Activated T-helper 1 cell treated with anti-CD3 and anti-CD28 coated beads, Interleukin-2, amount 50 U/mL, for 16 hours (primary cell): ENCODE measurements at places on chromosomes 2 and 18.

GRCh38 chr18:42743373-42744138 lies 371.9 kb downstream of the RIT2 start:
- DNase-seq, result no peak

- DNase-seq, result no peak
Measured at GRCh38 chr2:55718165-55719008, 24.7 kb upstream of the PNPT1 start.

DNA sequence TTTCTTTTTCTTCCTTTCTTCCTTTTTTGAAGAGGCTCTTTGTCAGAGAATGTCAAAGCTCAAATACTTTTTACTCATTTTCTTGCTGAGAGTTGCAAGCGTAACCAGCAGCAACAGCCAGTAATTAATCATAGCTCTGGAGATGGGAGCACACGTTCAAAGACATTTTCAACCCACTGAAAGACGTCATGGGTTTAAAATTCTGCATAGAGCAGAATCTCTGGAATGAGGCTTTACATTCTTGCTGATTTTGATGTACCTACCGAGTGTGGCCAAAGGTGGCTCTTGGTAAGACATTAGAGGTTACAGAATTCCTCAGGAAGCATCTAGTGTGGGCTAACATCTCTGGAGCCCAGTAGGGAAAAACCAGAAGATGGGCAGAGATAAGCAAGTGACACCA lies 292.5 kb downstream of the MTX2 start:
- DNase-seq, result no peak

DNA sequence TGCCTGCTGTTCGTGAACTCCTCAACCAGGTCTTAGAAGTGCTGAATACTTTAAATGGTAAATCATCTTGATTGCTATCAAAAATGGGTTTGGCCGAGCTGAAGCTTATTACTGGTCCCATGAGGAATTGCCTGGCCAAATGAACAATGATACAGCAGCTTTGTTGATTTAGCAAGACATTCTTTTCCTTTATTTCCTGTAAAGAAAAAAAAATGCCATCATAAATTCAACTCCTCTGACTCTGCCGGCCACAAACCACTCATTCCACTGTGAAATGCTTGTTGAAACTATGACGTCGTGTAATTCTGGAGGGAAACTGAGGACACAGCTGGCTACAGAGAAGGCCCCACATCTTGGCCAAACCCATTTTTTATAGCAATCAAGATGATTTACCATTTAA lies 74.2 kb upstream of the ID2 start:
- DNase-seq, result no peak

DNA sequence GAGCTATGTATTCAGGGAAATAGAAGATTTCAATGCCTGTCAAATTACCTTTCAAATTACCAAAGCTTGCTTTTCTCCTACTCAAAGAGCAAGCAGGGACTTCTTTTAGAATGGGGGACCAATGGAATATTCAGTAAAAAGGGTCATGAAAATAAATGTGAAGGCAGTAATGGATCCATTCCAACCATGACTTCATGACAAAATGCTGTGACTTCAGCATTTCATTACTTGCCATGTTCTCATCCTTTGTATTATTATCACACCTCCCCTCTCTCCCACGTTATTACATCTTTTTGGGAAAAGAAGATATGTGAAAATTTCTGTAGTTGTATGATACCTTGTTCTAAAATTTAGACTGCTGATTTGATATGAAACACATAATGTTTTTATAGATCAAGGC lies 864.0 kb upstream of the FSHR start:
- no peak for DNase-seq

- DNase-seq, result no peak
Measured at GRCh38 chr2:108367561-108368175, 10.1 kb upstream of the SULT1C4 start.

- no peak for DNase-seq
Measured at GRCh38 chr2:233853883-233854240, 473 bp downstream of the HJURP start.

DNA sequence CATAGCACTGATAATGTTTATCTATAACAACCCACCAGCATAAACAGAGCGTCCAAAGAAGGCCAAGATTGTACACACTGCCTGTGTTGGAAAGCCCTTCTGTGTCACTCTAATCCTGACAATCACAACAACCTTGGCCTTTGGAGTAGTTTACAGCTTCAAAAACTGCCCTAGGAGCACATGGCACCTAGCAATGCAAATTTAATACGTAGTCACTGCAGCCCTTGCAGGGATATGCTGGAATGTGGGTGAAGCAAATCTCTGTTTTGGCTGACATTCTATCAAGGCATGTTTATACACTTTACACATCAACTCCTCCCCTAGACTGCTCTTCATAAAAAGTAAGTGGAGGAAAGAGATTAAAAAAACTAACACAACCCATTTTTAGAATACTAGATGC lies 66.8 kb downstream of the GRB14 start:
- no peak for DNase-seq

DNA sequence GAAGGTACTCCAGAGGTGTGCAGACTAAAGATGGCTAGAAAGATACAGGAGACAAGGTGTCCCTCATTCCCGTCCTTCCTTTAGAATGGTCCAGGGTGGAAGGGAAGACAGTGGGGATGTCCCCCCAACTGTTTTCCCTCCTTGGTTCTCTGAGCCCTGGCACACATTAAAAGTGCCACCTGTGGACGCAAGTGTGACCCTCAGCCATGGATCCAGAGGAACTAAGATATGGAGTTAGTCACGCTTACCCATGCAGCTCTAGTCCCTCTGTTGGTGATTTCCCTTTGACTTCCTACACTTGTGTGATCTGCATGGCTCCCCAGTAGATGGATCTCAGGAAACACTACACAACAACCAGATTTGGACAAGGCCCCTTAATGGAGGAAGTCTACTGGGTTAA lies 113.1 kb upstream of the SRD5A2 start:
- DNase-seq, result no peak
